ENCODE measurements at places on chromosomes 1 and 21.

GRCh38 chr21:46119144-46119636, 21.3 kb downstream of the COL6A2 start:
- no peak overlapping the region for H3K4me3 ChIP-seq
- no peak for DNase-seq
- no peaks in the 10 kb centered on the region for H3K27me3 ChIP-seq
- H3K4me1 ChIP-seq: no peaks in the 10 kb centered on the region

GRCh38 chr1:207603777-207604176, 41.2 kb upstream of the CR1L start:
- no peak overlapping the region for H3K27ac ChIP-seq
- no peaks in the 10 kb centered on the region for H3K27me3 ChIP-seq
- DNase-seq: no peak
- no peak overlapping the region for H3K4me3 ChIP-seq
- peaks cover 11% of the 10 kb centered on the region for H3K36me3 ChIP-seq

DNA sequence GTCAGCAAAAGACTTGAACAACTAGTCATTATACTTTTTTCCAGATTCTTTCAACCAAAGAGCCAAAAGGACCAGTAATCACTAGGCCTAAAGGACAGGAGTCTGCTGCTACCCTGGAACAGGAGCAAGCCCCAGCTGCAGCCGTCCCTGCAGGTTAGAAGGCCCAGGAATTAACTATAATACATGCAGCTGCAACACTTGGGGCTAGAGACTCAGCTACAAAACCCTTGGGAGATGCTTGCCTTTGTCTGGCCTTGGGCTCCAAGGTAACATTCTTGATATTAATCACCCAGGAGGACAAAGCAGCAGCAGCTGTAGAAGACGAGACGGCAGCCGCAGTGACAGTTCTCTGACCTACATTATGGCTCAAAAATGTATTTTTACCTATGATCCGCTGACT, 841.2 kb upstream of the ADGRL4 start:
- H3K4me3 ChIP-seq: no peak overlapping the region
- H3K27me3 ChIP-seq: no peaks in the 10 kb centered on the region
- no peaks in the 10 kb centered on the region for H3K4me1 ChIP-seq
- no peak overlapping the region for H3K27ac ChIP-seq
- DNase-seq: no peak
- H3K36me3 ChIP-seq: no peaks in the 10 kb centered on the region

- DNase-seq: no peak
- H3K27me3 ChIP-seq: no peaks in the 10 kb centered on the region
- H3K27ac ChIP-seq: no peak overlapping the region
These were observed 20.4 kb upstream of the RGS16 start for GRCh38 chr1:182624577-182624976.

GRCh38 chr1:207128336-207128921, 24.4 kb downstream of the C4BPA start:
- no peak overlapping the region for H3K27ac ChIP-seq
- H3K36me3 ChIP-seq: no peaks in the 10 kb centered on the region
- no peak overlapping the region for H3K4me3 ChIP-seq
- no peaks in the 10 kb centered on the region for H3K27me3 ChIP-seq
- H3K4me1 ChIP-seq: no peaks in the 10 kb centered on the region

All from B cell (primary cell).